RWPE2 (cell line): ENCODE measurements at places on chromosomes 1 and 21.

DNA sequence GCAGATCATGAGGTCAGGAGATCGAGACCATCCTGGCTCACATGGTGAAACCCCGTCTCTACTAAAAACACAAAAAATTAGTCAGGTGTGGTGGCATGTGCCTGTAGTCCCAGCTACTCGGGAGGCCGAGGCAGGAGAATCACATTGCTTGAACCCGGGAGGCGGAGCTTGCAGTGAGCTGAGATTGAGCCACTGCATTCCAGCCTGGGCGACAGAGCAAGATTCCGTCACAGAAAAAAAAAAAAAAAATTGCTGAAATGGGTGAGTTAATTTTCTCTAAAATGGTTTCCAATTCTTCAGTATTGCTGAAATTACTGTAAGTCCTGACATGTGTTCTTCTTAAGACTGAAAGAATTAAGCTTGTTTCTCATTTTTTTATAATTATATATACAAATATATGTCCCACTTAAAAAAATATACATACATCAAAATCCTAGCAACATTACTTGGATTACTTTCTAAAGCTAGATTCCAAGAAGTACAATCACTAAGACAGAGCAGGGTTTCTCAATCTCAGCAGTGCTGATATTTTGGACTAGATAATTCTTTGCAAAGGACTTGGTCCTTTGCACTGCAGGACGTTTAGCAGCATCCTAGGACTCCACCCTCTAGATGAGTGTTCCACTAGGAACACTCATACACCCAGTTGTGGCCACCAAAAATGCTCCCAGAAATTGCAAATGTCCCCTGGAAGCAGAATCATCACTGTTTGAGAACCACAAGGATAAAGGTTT, 24.8 kb downstream of the ZNHIT6 start:
- no peak overlapping the region for H3K27ac ChIP-seq
- H3K36me3 ChIP-seq, result peaks cover 36% of the 10 kb centered on the region
- DNase-seq, result no peak
- H3K4me3 ChIP-seq, result no peak overlapping the region
- H3K4me1 ChIP-seq, result no peaks in the 10 kb centered on the region
- H3K27me3 ChIP-seq, result no peaks in the 10 kb centered on the region

- no peaks in the 10 kb centered on the region for H3K4me1 ChIP-seq
- DNase-seq, result no peak
- no peaks in the 10 kb centered on the region for H3K27me3 ChIP-seq
- H3K27ac ChIP-seq, result no peak overlapping the region
- no peaks in the 10 kb centered on the region for H3K36me3 ChIP-seq
Measured at GRCh38 chr1:107457989-107458388, 317.1 kb downstream of the NTNG1 start.

GRCh38 chr1:12159816-12160215, 7.0 kb upstream of the TNFRSF1B start:
- no peak for DNase-seq
- H3K4me3 ChIP-seq, result no peak overlapping the region
- H3K4me1 ChIP-seq, result peaks cover 19% of the 10 kb centered on the region

GRCh38 chr21:38699048-38699447, 106.7 kb upstream of the ETS2 start:
- H3K36me3 ChIP-seq, result no peaks in the 10 kb centered on the region
- no peaks in the 10 kb centered on the region for H3K27me3 ChIP-seq
- H3K4me3 ChIP-seq, result no peak overlapping the region
- no peak overlapping the region for H3K27ac ChIP-seq
- H3K4me1 ChIP-seq, result no peaks in the 10 kb centered on the region

DNA sequence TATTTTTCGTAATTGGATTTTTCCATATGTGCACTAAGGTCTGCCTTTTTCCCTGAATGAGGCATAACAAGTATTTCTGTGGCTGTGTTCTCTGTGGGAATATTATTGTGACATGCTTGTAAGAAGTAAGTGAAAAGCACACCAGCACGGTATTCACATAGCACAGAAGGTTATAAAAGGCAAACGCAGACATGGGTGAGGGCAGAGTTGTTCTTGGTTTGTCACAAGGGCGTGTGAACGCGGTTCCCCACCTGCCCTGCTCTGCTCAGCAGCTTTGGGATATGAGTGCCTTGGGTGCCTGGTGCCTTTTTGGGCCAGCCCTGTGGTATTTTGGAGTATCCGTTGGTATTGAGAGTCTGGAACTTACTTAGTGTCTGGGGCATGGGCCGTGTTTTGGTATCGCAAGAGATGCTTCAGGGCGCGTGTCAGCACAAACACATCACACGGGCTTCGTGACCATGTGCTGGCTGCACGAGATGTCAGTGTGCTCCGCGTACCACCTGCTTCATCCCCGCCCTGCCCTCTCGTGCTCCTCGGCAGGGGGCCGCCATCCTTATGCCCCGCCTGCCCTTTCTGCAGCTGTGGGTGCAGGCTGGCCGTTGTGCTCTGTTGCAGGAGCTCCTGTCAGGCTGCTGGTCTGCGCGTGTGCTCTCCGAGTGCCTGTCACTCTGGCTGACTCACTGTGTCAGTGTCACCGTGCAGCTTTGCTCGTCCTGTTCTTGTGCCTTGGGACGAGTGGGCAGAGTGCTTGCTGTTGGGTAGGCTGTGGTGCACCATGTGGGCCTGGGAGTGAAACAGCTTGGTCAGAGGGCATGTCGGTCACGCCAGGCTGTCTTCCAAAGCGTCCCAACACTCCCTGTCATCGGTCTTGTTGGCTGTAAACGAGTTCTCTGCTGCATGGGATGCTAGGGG, 15.0 kb downstream of the SKI start:
- H3K4me1 ChIP-seq, result peaks cover 9% of the 10 kb centered on the region
- H3K36me3 ChIP-seq, result peaks cover 22% of the 10 kb centered on the region
- no peak overlapping the region for H3K4me3 ChIP-seq
- no peak overlapping the region for H3K27ac ChIP-seq

DNA sequence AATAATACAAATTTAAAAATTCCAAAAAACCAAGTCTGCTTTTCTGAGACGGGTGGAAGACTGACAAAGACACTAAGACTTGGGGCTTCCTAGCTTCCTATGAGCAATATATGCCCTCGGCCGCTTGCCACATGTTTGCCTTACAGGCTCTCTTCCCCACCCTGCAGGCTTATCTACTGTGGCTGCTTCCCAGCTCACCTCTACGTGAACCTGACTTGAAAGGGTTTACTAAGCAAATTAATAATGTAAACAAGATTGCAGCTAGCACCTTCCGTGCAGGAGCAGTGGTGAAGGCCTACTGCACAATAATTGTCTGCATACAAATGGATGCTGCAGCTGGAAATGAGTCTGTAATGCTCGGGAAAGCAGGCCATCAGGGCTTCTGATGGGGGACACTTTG, 152.9 kb upstream of the DAB1 start:
- no peak for DNase-seq
- H3K4me1 ChIP-seq, result no peaks in the 10 kb centered on the region
- H3K27ac ChIP-seq, result no peak overlapping the region
- H3K27me3 ChIP-seq, result no peaks in the 10 kb centered on the region

DNA sequence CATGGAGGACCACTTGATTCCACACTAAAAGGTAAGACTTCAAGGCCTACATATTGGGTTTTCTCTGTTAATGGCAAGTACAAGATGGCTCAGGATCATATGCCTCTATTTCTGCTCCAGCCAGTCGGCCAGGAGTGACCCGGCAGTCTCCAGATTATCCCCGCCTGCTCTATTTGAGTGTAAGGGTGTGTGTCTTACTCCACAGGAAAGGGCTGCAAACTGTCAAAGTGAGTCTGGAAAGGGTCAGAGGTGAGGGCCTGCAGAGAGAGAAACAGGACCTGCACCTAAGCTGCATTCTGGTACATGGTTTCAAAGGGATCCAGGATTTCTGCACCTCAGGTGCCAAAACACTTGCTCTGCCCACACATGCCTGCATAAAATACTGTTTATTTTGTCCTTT, 9.2 kb downstream of the ZNF692 start:
- H3K27me3 ChIP-seq, result no peaks in the 10 kb centered on the region
- H3K27ac ChIP-seq, result no peak overlapping the region
- DNase-seq, result no peak

DNA sequence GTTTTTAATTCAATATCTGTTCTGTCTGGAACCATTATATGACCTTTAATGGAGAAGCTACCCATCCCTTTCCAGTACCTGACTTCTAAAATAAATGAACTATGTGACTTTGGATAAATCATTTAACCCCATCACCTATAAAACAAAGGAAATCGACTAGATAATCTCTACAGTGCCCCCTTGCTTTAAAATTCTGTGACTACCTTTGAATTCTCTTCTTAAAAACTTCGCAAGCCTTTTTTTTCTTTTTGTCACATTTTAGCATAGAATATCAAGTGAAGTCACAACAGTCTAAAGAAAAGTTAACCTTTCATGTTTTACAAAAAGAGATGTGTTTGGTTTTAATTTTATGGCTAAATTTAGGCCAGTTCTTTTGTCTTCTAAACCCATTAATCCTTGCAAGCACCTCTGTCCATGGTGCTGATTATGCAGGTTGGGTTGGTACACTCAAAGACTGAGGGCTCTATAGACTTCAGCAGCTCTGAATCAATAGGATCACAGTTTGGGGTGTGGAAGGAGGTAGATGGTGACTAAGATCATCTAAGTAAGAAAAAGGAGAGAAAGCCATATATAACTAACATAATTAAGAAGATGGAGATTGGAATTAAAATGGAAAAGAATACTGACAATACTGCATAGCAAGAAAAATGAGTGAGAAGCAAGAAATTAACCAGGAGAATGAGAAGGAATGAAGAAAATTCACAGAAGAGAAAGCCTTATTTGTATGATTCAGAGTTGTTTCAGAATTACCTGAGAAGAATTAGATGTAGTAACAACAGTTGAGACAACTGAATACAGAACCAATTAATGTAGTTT, 59.2 kb downstream of the TBX15 start:
- no peak overlapping the region for H3K27ac ChIP-seq
- H3K4me1 ChIP-seq, result no peaks in the 10 kb centered on the region
- no peaks in the 10 kb centered on the region for H3K27me3 ChIP-seq
- no peak overlapping the region for H3K4me3 ChIP-seq

DNA sequence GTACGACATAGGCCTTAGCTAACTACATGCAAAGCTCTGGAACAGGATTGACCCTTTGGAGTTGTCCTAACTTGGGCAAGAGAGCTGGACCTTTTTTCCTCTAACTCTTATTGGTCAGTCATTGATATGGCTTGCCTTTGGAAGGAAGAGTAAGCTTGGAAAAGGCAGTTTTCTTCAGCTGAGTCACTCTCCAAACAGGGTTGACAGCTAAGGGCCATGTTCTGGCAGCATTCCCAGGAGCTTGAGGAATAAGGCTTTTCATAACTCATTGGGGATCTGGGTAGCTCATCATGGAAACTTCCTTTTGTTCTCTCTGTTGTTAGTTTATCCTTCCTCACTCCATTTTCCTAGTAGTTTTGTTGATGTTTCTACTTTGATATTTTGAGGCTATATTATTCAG, 14.5 kb upstream of the ERRFI1 start:
- H3K27me3 ChIP-seq, result no peaks in the 10 kb centered on the region
- H3K4me1 ChIP-seq, result peaks cover 21% of the 10 kb centered on the region
- DNase-seq, result peak; percentile 95
- no peaks in the 10 kb centered on the region for H3K36me3 ChIP-seq
- H3K27ac ChIP-seq, result peak overlapping the region; percentile 82
- H3K4me3 ChIP-seq, result no peak overlapping the region

GRCh38 chr1:193905288-193906085, 719.1 kb upstream of the B3GALT2 start:
- no peak overlapping the region for H3K27ac ChIP-seq
- no peaks in the 10 kb centered on the region for H3K4me1 ChIP-seq
- no peaks in the 10 kb centered on the region for H3K36me3 ChIP-seq
- DNase-seq, result no peak
- H3K4me3 ChIP-seq, result no peak overlapping the region

GRCh38 chr1:186014370-186015037, 280.3 kb downstream of the HMCN1 start:
- no peaks in the 10 kb centered on the region for H3K4me1 ChIP-seq
- no peaks in the 10 kb centered on the region for H3K36me3 ChIP-seq
- no peaks in the 10 kb centered on the region for H3K27me3 ChIP-seq
- H3K27ac ChIP-seq, result no peak overlapping the region

DNA sequence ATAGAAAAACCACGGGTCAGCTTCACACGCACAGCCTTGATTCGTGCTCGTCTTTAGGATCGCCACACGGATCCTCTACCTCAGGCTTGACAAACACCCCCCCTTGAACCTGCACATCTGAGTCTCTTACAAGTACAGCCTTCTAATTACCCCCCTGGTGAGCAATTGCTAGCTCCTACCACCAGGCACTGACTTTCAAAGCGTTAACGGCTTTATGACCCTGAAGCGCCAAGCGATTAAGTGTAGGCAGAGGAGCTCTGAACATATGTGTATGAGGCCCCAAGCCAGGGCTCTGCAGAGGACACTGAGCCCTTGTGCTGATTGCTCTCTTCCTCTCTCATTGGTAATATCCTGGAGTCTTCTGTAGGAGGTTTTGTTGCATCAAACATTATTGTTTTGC, 55.7 kb upstream of the EPHA8 start:
- no peak overlapping the region for H3K4me3 ChIP-seq
- no peaks in the 10 kb centered on the region for H3K4me1 ChIP-seq
- no peak for DNase-seq
- H3K27me3 ChIP-seq, result no peaks in the 10 kb centered on the region

- H3K4me3 ChIP-seq, result no peak overlapping the region
- no peak for DNase-seq
Measured at GRCh38 chr1:220884109-220884980, 5.1 kb downstream of the HLX start.

GRCh38 chr1:2468041-2468472, 8.0 kb upstream of the PLCH2 start:
- H3K4me1 ChIP-seq, result peaks cover 27% of the 10 kb centered on the region
- no peak for DNase-seq
- H3K4me3 ChIP-seq, result no peak overlapping the region

DNA sequence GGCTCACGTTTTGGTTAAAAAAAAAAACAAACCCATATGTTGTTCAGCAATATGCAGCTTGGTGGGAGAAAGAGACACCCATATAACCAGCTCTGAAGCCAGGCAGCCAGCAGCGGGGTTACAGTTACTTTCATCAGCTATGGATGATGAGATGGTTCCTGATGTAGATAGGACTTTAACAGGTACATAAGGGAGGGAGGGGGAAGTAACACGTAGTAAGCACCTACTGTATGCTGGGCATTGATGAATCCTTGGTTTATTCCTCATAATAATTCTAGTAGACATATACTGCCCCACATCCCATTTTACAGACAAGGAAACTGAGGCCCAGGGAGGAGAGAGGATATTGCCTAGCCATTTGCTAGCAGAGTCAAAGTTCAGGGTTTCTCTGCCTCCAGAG, 2.0 kb downstream of the SLC1A7 start:
- no peaks in the 10 kb centered on the region for H3K36me3 ChIP-seq
- H3K27me3 ChIP-seq, result no peaks in the 10 kb centered on the region
- H3K4me3 ChIP-seq, result no peak overlapping the region
- peaks cover 2% of the 10 kb centered on the region for H3K4me1 ChIP-seq
- DNase-seq, result no peak

GRCh38 chr1:205324781-205325180, 3.2 kb upstream of the NUAK2 start:
- peaks cover 7% of the 10 kb centered on the region; the same call in 1 of the 2 replicates for H3K36me3 ChIP-seq
- H3K27me3 ChIP-seq, result no peaks in the 10 kb centered on the region
- no peak for DNase-seq
- H3K27ac ChIP-seq, result no peak overlapping the region
- no peak overlapping the region for H3K4me3 ChIP-seq
